ENCODE measurements at places on chromosomes 5 and 9.

DNA sequence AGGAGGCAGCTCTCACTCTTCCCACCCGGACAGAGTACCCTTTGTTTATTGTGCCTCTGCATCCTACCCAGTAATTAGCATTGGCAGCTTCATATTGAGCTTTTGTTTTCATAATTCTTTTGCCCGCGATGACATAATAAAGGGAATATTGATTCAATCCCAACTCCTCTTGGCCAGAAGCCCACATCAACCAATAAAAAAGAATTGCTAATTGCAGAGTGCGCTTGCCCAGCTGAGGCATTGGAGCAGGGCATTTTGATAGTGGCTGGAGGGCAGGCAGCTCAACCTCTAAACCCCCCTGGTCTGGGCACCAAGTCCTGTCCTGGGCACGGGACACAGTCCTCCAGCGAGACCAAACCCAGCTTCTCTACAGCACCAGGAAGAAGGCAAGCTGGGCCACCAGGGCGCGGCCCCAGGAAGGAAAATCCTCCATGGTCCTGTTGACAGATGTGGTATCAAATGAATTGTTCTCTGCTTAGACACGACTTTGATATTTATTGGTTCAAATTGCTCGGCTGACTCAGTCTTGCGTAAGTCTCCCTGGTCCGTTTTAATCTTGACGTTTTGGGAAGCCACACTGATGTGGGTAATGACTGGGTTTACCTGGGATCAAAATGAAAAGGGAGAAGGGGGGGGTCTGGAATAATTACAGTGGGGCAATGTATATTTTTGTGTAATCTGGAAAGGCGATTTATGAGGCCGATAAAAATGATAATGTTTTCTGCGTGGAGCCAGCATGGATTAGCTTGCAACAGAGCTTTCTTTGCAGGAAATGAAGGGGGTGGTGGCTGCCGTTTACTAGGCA is 220.7 kb upstream of the MSX2 start:
- DNase-seq = no peak

DNA sequence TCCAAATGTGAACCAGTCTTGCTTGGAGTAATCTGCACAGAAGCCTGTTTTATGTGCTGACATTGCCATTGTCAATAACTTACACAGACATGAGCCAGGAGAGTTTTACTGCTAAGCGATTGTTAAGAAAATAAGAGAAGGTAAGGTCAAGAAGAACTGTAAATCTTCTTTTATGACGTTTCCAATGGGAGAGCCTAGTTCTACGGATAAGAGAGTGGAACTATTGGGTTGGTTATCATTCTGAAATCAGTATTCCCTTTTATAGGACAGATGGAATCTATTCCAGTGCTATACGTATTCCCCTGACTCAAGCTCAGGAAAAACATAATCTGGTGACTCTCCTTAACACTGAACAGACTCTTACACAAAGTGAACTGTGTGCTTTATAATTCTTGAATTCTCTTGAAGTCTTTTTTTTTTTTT is 137.9 kb upstream of the OTULINL start:
- no peak for DNase-seq

GRCh38 chr5:79841172-79841571 is 149.9 kb downstream of the MTX3 start:
- no peak for DNase-seq

GRCh38 chr5:39652036-39652435 is 227.3 kb upstream of the DAB2 start:
- no peak for DNase-seq
